ENCODE measurements at places on chromosomes 7 and 10.

- DNase-seq = peak; percentile 35
Measured at GRCh38 chr7:33243319-33243881, 114.0 kb downstream of the BBS9 start.

DNA sequence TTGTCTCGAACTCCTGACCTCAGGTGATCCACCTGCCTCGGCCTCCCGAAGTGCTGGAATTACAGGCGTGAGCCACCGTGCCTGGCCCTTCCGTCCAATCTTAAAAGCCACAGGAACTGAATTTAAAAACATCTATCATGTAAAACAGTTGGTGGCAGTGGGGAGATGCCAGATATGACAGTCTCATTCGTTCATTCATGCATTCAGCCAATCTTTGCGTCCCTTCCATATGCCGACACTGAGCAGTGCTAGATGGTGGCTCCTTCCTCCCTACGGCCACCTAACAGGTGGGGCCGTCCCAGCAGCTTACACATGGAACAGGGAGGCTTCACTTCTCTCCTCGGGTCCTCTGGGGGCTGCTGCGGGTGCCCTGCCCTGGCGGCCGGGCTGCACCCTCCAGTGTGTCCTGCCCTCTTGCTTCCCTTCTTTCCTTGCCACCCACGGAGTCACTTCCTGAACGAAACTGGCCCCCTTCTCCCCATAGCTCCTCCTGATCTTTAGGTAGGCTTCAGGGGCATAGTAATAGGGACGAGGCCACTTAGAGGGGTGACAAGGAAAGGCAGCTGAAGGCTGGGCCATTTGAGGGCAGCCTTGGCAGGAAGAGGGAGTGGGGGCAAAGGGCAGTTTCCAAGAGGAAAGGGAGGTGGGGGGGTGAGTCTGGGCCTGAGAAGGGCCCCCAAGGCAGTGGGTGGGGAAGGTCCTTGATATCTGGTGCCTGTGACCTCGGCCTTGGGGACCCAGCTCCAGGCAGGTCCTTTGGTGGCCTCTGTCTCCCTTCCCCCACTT is 53.8 kb downstream of the PROSER2 start:
- no peak for DNase-seq

DNA sequence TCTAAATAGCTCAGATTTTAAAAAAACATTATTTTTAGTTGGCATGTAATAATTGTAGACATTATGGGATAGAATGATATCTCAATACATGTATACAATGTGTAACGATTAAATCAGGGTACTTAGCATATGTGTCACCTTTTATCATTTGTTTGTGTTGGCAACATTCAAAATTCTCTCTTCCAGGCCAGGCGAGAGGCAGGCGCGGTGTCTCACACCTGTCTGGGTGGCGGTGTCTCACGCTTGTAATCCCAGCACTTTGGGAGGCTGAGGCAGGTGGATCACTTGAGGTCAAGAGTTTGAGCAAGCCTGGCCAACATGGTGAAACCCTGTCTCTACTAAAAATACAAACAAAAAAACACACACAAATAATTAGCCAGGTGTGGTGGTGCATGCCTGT is 151.7 kb downstream of the RTKN2 start:
- peak; percentile 56 for DNase-seq

DNA sequence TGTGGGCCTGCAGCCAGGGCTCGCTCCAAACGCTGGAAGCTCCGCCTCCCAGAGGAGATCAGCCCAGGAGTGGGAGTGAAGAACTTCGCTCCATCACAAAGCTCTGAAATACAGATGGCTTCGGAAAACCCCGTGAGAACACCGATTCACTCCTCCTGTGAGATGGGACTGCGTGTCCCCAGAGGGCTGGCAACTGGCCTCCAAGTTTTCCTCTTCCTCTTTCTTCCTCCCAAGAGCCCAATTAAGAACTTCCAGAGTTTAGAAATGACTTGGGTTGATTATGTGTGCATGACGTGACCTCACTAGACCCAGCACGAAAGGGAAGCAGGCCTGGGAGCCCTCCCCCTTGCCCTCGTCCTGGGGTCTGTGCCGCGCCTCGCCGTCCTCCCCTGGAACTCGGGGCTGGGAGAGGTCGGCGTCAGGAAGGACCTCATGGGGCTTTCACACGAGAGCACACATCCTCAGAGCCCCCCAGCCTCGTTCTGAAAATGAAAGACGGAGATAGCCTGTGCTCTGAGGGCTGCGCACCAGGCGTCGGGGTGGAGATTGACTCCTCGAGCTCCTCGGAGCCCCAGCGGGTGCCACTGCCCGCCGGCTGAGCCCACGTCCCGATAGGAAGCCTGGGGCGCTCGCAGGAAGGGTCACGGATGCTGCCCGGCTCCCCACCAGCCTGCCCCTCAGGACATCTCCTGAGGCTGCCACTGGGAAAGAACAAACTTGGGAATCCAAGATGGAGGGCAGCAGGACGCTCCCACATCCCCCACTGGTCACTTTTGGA is 37.8 kb downstream of the PTPRN2 start:
- no peak for DNase-seq

DNA sequence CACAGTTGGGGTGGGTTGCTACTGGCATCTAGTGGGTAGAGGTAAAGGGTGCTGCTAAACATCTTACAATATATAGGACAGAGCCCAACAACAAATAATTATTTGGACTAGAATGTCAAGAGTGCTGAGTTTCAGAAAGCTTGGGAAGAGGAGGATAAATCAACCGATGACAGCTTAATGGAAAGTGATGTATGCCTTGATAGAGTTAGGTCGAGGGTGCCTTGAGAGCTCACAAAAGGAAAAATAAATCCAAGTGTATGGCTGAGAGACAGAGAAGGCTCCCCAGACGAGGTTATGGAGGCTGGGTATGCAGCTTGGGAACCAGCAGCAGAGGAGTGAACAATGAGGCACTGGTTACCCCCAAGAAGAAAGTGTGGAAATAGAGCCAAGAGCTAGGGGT is 211.1 kb downstream of the HDAC9 start:
- no peak for DNase-seq

DNA sequence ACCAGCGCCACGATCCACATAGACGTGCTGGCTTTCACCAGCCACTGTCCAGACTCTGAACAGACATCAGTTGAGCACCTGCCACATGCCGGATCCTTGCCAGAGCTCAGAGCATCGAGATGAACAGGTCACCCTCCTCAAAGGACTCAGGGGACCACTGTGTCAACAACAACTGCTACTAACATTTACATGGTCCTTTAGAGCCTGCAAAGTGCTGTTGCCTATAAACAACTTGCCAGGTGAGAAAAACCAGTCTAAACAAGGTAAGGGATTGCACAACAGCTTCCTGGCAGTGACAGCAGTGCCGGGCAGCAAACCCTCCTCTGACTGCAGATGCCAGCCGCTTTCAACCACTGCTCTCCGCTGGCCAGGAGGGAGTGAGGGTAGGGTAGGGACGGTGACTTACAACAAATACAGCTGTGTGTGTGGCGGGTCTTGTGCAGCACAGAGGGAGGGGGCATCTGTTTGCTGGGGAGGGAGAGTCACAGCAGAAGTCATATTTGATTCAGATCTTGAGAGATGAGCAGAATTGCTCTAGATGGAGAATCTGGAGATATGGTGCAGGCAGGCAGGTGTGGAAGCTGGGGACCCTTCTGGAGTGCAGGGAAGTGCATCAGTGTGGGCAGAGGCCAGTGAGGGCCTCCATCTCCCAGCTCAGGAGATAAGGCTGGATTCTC is 32.8 kb upstream of the RHEB start:
- DNase-seq = peak; percentile 77

- DNase-seq = no peak
Measured at GRCh38 chr10:112844681-112845544, 105.1 kb upstream of the TCF7L2 start.

- no peak for DNase-seq
Measured at GRCh38 chr7:142939226-142939910, at the start of gene LLCFC1. Gene LLCFC1, plus strand, starts transcription at chr7:142939484. Its CDS starts 138 bp downstream, at chr7:142939622.

DNA sequence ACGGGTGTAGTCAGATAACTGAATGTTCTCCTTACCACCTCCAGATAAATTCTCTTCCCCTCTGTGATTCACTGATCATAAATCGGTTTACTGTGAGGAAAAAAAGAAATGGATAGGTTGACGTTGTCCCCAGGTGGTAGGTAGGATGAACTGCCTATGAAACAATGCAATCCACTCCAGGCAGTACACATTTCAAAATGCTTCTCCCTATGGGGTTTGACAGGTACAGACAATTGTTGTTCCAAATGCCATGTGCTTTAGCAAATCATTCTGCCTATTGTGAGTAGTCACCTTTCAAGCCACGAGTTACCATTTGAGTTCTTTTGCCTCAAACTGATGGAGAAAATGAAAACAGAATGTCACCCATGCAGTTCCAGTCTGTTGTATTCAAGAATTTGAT is 21.8 kb downstream of the VIM start:
- no peak for DNase-seq

DNA sequence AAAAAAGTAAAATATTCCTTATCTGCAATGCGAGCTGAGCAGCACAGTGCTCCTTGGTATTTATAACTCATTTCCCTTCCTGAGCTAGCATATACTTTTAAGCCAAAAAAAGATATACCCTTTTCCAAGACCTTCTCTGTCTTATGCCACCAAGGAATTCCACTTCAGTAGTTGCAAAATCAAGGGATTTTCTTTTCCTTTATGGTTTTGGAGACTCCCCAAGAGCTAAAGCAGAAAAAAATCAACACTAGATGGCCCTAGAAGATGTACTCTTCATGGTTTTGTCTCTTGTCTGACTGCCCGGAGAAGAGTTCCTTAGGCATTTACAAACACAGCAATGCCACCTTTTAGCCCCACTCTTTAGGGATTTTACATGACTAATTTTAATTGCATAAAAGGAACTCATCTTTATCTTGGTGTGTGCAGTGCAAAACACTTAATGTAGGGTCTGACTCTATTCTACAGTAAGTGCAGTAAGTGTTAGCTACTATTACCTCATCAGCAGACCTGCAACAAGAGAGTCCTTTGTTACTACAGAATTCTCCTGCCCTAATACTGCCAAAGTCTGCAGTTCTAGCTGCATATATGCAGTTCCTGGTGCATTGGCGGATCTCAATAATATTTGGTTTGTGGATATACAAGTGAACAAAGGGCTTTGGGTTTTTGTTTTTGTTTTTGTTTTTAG is 443.3 kb downstream of the GFRA1 start:
- no peak for DNase-seq

DNA sequence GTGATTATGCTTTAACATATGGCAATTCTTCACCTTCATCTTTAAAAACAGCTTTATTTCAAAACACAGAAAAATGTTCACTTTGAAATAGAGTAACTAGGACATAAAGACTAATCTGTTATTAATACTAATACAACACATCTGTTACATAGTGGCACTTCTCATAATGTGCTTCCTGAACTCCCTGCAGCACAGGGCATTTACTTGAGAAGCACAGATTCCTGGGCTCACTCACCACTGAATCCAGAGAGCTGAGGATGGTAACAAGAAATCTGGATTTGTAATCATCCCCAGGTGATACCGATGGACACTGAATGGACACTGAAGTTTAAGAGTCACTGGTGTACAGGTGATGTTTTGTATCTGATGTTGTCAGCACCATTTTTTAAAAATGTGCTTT is 96.1 kb downstream of the COL28A1 start:
- DNase-seq = no peak

DNA sequence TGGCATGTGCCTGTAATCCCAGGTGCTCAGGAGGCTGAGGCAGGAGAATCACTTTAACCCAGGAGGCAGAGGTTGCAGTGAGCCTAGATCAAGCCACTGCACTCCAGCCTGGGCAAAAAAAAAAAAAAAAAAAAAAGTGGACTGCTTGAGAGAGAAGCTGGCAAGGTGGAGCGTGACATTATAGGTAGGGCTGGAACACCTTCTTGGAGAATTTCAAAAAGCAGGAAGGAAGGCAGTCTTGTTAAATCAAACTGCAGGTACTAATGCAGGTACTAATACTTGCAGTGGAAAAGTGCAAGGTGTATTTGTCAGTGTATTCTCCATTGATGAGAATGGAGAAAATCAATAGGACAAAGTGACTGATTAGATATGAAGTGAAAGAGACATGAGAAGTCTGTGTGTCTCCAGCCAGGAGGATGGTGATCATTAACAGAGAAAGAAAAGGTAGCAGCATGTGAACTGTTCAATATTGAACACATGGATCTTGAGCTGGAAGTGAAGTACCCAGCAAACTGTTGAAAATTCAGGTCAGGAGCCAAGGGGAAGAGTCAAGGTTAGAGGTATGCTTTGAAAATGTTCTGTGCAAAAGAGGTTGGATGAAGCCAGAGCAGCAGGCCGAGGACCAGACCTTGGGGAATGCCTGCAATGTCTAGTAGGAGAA is 12.6 kb upstream of the SLC16A12 start:
- no peak for DNase-seq

DNA sequence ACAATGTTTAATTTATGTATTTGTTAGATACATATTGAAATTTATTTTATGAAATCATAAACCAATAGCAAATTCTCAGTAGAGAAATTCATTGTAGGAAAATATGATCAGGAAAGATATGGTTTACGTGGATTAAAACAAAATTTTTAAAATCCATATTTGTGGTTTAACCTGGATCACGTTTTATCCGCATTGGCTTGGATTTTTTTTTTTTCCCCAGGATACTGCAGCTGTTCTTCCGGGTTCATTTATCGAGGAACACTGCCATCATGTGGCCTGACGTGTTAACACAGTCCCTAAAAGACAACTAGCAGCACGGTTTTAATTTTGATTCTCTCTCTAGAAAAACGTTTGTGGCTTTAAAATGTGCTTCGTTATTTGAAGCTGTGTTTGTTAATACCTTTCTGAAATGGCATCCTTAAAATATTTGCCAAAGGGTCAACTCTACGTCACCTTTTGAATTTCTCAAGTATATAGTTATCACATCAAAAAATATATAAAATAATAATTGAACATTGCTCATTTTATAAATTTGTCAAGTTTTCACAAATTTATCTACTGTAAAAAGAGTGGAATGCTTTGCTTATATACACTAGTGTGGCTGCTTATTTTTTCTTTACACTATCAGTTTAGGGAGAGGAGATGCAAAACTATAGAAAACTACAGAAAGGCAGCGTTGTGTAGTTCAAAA is 8.7 kb upstream of the ASB4 start:
- peak; percentile 90 for DNase-seq

GRCh38 chr10:42801135-42801534 is 18.5 kb downstream of the BMS1 start:
- no peak for DNase-seq

GRCh38 chr7:28173531-28173930 is 7.1 kb downstream of the JAZF1 start:
- DNase-seq = no peak

DNA sequence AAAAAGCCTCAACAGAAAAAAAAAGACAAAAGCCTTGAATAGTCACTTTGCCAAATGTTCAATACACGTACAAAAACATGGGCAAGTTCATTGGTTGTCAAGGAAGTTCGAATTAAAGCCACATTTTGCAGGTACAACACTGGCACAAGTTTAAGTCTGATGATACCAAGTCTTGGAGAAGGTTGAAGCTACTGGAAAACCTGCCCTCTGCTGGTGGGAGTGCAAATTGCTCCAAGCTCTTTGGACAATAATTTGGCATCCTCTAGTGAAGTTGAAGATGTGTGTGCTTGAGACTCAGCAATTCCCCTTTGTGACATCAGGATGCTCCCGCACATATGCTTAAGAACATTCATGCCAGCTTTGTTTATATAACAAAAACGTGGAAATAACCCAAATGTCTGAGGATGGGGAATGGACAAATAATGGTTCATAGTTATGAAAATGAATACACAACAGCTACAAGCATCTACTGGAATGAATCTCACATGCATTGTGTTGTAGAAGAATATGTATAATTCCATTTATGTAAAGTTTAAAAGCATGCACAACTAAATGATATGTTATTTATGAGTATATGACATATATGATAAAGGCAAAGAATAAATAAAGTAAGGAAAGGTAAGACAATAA is 120.0 kb upstream of the PLPP4 start:
- peak; percentile 30 for DNase-seq

- no peak for DNase-seq
Measured at GRCh38 chr10:108775911-108776475, 1147.3 kb downstream of the XPNPEP1 start.

- DNase-seq = no peak
Measured at GRCh38 chr10:46006219-46006618, 24.2 kb downstream of the NCOA4 start.
